ENCODE measurements at places on chromosomes 5 and 9. TPM values are rescaled to one million over a fixed set of nuclear protein-coding genes. Genes with fewer than 3 reads are reported as not detected.

GRCh38 chr9:91421971-91422757, 1.5 kb downstream of the NFIL3 start:
- peaks cover 22% of the 10 kb centered on the region for H3K4me1 ChIP-seq
- no peaks in the 10 kb centered on the region for H3K36me3 ChIP-seq
- peak overlapping the region; percentile 95 for H3K27ac ChIP-seq

- no peaks in the 10 kb centered on the region for H3K27me3 ChIP-seq
- peaks cover 4% of the 10 kb centered on the region for H3K4me1 ChIP-seq
Measured at GRCh38 chr5:160312134-160312959, at the start of gene CCNJL. Gene CCNJL, minus strand, starts transcription at chr5:160312564. Its CDS starts 641 bp downstream, at chr5:160311923.

- no peak overlapping the region for H3K4me3 ChIP-seq
- no peak for DNase-seq
Measured at GRCh38 chr5:3484836-3485235, 110.8 kb upstream of the IRX1 start.

CCNO gene
- total RNA-seq: 43.2 TPM

DNA sequence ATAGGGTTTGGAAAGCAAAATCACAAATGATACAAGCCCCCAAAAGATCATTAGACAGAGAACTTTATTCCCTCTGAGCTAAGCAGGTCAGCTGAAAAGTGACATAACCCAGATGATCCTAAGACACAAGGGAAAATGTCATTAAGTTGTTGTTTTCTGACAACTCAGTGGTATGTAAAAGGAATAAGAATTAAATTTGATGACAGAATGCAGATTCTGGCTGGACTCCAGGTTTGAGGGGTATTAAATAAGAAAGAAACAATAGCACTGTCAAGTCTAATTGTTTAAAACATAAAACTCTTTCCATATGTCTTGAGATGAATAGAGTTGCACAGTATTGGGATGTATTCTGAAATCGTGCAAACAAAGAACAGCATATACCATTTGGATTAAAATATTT, 429.9 kb downstream of the CAAP1 start:
- no peak for DNase-seq
- no peak overlapping the region for H3K27ac ChIP-seq
- no peaks in the 10 kb centered on the region for H3K27me3 ChIP-seq
- H3K36me3 ChIP-seq: no peaks in the 10 kb centered on the region
- no peak overlapping the region for H3K4me3 ChIP-seq

CCL21 gene
- total RNA-seq: 7.9 TPM

ASPN gene
- 43.5 TPM for total RNA-seq

IZUMO3 gene
- total RNA-seq: not detected
